ENCODE measurements at places on chromosomes 13 and 19.

- no peak for DNase-seq
Observed at GRCh38 chr19:35115177-35115951, at the start of gene FXYD3. FXYD3 (plus strand) TSS chr19:35115823; CDS start chr19:35119377, 3,554 bp downstream.

DNA sequence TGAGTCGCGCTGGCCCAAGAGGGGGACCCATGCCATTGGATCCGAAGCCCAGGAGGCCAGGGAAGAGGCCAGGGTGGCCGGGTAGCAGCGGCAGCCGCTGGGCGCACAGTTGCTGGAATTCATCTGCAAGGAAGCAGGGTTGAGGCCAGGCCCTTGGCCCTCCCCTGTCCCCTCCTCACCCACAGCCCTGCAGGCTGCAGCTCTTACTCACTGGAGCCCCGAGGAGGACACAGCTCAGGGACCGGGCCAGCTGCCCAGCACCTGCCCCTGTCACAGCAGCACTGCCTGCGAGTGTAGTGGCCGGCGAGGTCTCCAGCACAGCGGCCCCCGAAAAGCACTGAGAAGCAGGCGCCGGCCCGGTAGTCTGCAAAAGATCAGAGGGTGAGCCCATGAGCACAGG lies 11.2 kb downstream of the FBN3 start:
- DNase-seq: no peak

GRCh38 chr19:15263361-15263985 lies 31.2 kb upstream of the EPHX3 start:
- no peak for DNase-seq

DNA sequence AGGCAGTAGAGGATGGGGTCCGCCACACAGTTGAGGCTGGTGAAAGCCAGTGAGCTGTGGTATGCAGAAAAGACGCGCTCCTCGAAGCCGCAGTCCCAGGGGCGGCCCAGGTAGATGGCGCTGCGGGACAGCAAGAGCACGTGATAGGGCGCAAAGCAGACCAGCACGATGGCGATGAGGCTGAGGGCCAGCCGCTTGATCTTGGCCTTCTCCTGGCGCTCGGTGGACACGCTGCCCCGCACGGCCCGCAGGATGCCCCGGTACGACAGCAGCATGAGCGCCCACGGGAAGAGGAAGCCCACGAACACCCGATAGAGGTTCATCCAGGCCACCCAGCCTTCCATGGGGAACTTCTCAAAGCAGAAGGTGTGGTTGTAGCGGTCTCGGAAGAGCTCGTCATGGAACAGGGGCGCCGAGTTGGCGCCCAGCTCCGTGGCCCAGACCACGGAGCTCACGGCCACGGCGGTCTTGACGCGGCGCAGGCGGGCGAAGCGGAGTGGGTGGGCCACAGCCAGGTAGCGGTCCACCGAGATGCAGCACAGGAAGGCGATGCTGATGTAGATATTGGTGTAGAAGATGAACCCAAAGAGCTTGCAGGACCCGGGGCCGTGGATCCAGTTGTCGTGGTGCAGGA lies 6.5 kb upstream of the OPA3 start:
- DNase-seq: no peak

DNA sequence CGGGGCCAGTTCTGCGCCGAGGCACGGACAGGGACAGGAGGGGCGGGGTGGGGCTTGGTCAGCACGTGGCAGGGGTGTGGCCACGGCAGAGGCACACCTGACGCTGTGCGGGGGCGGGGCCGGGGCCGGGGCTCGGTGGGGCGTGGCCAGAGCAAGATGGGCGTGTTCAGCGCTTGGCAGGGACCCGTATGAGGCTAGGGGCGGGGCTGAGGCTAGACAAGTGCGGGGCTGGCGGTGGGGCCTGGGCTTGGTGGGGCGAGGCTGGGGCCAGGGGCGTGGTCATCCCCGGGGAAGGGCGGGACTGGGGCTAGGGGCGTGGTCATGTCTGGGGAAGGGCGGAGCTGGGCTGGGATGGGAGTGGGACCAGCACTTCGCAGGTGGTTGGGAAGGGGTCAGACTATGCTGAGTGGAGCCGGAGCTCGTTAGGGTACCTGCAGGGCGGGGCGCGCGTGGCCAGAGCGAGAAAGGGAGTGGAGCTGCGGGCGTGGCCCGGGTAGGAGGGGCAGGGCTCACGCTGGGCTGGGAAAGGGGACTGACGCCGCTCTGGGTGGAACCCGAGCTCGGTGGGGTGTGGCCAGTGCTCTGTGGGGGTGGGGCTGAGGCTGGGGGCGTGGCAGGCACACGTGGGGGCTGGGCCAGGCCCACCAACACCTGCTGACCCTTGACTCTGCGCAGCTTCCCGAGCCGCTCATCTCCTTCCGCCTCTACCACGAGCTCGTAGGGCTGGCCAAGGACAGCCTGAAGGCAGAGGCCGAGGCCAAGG lies 12.8 kb downstream of the POLR2E start:
- peak; percentile 94 for DNase-seq

GRCh38 chr19:17091758-17092333 lies 16.3 kb downstream of the MYO9B start:
- DNase-seq: no peak

GRCh38 chr13:77510156-77510555 lies 25.4 kb upstream of the SCEL start:
- no peak for DNase-seq

DNA sequence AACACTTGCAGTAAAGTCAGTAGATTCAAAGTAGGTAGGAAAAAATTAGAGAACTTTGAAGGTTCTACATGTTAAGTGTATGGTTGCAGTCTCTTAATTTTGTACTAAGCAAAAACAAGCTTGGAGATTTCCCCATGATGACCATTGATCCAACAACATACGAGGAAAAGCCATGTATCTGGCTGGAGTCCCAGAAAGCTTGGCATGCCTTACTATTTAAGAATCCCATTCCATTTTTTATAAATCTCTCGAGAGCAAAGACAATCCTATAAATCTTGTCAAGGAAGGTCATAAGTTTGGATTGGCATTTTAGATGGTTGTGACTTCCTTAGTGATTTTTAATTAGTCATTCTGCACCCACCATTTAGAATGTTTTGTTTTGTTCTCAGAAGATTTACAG lies 495.9 kb downstream of the GPC5 start:
- DNase-seq: no peak

- DNase-seq: no peak
Observed at GRCh38 chr13:20209948-20210347, 17.2 kb upstream of the GJB2 start.

- DNase-seq: no peak
Observed at GRCh38 chr19:40530091-40530901, 46.4 kb upstream of the SHKBP1 start.

- DNase-seq: no peak
Observed at GRCh38 chr19:2858864-2859263, 8.3 kb upstream of the ZNF556 start.

DNA sequence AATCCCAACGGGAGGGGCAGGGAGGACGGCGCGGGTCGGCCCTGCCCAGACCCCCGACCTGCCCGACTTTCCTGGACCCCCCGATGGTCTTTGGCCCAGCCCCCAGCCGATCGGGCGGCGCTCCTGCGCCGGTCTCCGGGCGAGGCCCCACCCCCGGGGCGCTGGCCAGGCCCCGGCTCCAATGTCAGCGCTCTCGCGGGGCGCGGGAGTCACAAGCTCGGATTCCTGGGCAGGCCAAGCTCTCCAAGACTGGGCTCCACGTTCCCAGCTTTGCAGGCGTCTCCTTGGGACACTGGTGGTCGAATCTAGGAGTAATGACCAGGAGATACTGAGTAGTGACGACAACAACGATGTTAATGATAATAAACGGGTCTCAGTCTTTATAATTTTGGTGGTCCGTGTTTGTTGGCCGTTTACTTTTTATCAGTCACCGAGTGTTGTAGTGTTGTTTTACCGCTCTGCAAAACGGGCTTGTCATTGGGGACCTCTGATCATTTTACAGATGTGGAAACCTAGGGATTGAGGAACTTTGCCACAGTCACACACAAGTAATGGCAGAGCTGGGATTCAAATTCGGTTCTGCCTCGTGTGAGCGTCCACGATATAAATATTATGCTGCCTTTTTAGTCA lies 545 bp downstream of the RAD23A start:
- DNase-seq: no peak

DNA sequence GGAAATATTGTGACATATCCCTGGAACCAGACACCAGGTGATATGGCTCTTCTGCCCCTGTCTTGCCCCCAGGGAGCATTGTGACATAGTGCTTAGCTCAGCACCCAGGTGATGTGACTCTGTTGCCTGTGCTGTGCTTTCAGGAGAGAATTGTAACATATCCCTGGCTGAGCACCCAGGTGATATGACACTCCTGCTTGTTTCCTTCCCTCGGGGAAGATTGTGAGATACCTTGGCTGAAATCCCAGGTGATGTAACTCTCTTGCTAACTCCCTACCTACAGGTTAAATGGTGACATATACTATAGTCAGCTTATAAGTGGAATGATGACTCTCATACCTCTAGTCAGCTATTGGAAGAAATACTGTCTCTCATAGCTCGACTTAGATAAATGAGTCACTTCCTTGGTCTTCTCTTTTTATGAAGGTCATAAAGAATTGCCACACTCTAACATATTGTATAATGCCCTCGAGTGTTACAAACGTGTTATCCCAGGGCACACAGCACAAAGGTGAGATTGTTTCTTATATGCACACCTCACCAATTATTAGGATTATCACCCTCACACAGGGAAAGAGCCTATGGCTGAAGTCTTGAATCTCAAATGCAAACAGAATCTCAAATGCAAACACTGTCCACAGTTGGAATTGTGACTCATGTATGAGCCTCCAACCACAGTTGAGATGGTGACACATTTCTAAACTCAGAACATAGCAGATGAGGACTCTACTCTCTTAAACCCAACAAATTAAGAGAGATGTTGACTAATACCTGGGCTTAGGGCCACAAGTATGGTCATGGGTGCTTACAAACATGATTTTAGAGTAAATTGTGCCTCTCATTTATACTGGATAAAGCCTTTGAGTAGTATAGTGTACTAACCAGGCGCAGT lies 32.7 kb upstream of the ZNF254 start:
- no peak for DNase-seq

DNA sequence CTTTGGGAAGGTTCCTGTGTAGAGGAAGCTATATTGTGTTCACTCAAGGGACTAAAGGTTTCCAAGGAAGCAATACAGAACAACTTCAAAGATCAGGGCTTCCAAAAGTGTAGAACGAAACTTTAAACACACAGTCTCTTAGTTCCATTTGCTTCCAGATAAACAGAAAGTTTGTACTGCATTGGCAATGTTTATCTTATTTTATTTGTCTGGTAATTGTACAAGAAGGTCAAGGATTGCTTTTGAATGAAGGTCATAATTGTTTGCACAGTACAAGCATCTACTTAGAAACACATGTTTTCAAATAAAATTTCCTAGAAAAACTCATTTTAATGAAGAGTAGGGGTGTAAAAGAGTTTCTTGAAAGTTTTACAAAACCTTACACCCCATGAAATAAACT lies 712.7 kb upstream of the SGCG start:
- no peak for DNase-seq

DNA sequence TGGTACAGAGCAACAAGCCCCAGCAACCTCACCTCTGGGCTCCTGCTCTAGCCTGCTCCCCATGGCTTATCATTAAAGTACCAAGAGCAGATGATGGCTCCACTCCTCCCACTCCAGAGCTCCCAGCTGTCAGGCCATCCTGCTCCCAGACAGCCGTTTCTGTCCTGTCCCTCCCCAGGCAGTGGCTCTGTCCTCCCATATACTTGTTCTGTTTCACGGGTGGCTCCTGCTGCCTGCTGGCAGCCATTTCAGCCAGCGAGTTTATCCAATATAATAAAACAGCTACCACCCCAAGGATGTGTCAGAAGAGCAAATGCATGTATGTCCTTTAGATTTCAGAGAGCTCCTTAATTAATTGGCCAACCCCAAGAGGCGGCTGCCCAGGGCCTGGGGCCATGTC lies 79.4 kb upstream of the VSTM2B start:
- DNase-seq: no peak

- DNase-seq: peak; percentile 45
Observed at GRCh38 chr19:40217027-40217810, 965 bp downstream of the TTC9B start.

- DNase-seq: no peak
Observed at GRCh38 chr19:55679343-55680257, 4.6 kb downstream of the EPN1 start.

GRCh38 chr19:43901395-43902390 lies 33.4 kb downstream of the ZNF45 start:
- peak; percentile 31 for DNase-seq

DNA sequence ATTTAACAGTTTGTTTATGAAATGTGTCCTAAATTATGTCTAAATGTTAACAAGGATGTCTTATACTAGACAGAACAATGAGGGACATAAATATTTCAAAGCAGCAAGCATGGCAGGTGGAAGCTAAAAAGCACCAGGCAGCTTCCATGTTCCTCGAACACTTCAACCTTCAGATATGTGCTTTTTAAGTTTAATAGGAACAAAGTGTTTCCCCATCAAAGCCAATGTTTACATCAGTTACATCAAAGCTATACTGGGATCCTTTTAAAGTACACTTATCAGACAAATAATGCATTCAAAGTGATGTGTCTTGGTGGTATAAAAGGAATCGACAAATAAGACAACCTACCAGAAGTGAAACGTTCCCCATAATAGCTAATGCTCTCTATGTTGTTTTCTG lies 2841.1 kb upstream of the PCDH20 start:
- no peak for DNase-seq

DNA sequence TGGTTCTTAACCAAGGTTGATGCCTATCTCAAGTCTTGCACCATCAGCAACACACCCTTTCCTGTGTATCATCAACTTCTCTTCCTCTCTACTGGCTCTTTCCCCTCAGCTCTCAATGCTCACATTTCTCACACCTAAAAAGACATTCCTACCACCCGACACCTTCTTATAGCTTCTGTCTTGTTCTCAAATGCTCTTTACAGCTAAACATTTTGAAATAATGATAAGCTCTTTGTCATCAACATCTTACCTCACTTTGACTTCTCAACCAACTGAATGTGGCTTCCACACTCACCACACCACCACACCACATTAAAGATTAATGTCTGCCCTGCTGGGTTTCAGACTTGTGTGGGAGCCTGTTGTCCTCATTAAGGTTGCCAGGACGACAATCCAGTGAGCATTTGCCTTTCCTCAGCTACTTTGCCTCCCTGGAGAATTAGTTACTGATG lies 67.8 kb downstream of the RXFP2 start:
- no peak for DNase-seq

DNA sequence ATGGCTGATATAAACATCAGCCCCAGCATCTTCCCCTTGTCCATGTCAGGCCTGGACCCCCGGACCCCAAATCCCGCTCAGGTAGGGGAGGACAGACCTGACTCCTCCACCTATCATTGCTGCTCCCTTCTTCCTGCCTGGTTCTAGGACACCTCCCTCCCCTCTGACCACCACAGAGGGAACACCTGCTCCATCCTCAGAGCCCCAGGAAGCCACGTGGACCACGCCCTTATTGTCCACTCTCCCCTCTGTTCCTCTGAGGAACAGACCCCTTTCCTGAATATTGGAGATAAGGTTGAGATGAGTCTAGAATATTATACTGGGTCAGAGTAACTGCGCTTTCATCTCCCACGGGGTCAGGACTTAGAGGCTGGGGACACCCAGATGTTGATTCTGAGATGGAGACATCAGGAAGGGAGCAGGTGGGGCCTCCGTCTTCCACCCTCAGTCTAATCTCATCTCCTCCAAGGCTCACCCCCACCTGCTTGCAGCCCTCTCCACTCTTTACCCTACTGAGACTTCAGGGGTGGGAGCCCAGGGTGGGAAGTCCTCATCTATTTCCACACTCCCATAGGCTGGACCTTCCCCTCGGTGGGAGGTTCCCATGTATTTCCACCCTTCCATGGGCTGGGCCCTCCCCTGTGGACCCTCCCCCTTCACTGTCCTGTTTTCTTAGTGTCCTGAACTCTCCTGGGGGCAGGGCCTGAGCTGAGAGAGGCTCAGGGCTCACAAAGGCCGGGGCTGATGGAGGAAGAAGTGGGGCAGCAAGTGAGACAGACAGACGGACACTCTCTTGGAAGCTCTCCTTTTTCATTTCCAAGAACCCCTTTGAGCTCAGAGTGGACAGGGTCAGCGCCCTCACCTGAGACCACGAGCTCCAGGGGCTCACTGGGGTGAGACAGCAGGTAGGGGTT lies 2.7 kb downstream of the LILRA4 start:
- no peak for DNase-seq
